A549 treated with Mapracorat at 1 μM for 4 hours (cell line): ENCODE measurements at places on chromosomes 12 and 14. TPM values are rescaled to one million over a fixed set of nuclear protein-coding genes. Genes with fewer than 3 reads are reported as not detected.

The BICDL1 gene
- 3.2 to 4.9 TPM (median 3.8 TPM) in 5 replicates for total RNA-seq

The CEP170B gene
- 16.6 to 29.4 TPM (median 25.2 TPM) in 5 replicates for total RNA-seq

The ESRRB gene
- 0.17 to 0.31 TPM (median 0.29 TPM) in 5 replicates for total RNA-seq

The TDRD9 gene
- total RNA-seq, result 0.14 to 0.40 TPM (median 0.28 TPM) in 4 of 5 replicates, not detected in the other

The SETD1B gene
- 8.3 to 14.4 TPM (median 12.3 TPM) in 5 replicates for total RNA-seq

The PRB2 gene
- total RNA-seq, result not detected in 5 replicates

The NDUFA12 gene
- 132 to 193 TPM (median 138 TPM) in 5 replicates for total RNA-seq

The TMED8 gene
- total RNA-seq, result 4.8 to 7.1 TPM (median 6.7 TPM) in 5 replicates

The CLEC4D gene
- not detected in 5 replicates for total RNA-seq

The POTEM gene
- total RNA-seq, result not detected in 5 replicates

The STXBP6 gene
- 1.8 to 2.5 TPM (median 2.0 TPM) in 5 replicates for total RNA-seq

The SOS2 gene
- total RNA-seq, result 8.0 to 11.5 TPM (median 11.0 TPM) in 5 replicates

The CEBPE gene
- total RNA-seq, result not detected in 5 replicates

The RASSF9 gene
- total RNA-seq, result 0.74 to 1.0 TPM (median 0.93 TPM) in 5 replicates

The ZDHHC22 gene
- 0.18 to 0.33 TPM (median 0.21 TPM) in 5 replicates for total RNA-seq

The DPPA3 gene
- total RNA-seq, result not detected in 5 replicates

The PLCZ1 gene
- total RNA-seq, result not detected in 5 replicates

The FOXG1 gene
- total RNA-seq, result 0.13 to 0.23 TPM (median 0.15 TPM) in 5 replicates

The ESYT1 gene
- total RNA-seq, result 64.8 to 72.3 TPM (median 67.4 TPM) in 5 replicates

The APEX1 gene
- total RNA-seq, result 252 to 269 TPM (median 255 TPM) in 5 replicates
